ENCODE measurements at places on chromosomes 1 and 21. TPM values are rescaled to one million over a fixed set of nuclear protein-coding genes. Genes with fewer than 3 reads are reported as not detected.

GRCh38 chr21:28332796-28333195, 659.9 kb downstream of the LTN1 start:
- DNase-seq = no peak

GRCh38 chr1:2955652-2956051, 65.6 kb upstream of the ACTRT2 start:
- no peak for DNase-seq

GRCh38 chr1:30757352-30758120, at the start of gene LAPTM5:
Gene LAPTM5, minus strand, starts transcription at chr1:30757774. Its CDS starts 29 bp downstream, at chr1:30757745.
- DNase-seq = peak; percentile 28

DNA sequence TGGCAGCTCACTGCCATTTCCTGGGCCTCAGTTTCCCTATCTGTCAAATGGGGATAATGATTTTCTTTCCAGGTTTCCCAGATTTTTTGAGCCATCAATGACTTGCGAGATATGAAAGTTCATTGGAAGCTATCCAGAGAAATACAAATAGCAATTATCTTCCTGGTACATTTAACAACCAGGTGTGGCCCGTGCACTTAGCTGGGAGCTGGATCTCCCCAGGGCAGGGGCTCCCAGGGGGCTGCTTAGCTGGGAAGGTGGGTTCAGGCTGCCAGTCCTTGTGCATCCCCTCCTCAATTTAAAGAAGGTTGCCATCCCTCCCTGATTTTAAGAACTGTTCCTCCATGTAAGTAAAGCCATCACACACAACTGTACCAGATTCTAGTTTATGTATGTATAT, 3.6 kb upstream of the TMEM54 start:
- DNase-seq = no peak

DNA sequence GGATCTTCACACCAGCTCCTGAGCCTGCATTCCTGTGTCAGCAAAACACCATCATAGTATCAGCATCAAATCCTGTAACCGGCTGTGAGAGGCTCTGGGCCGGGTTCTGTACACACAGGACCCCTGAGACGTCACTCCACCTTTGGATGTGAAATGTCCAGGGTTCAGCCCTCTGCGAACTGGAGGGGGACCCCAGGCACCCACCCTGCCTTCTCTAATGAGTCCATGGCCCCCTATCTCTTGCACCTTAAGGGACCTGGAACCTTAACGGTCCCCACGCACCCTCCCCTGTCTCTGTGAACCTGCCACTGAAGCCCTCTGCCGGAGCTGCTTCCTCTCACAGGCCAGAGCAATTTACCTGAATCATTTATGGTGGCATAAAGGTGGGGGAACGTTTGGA, 257.8 kb downstream of the NPHP4 start:
- DNase-seq = no peak

The MLLT11 gene
- total RNA-seq = 1.3 TPM

All from lung (tissue), 17 donors.